ENCODE measurements at places on chromosomes 6 and 20.

- DNase-seq, result no peak
These were observed 49.1 kb downstream of the RFPL4B start for GRCh38 chr6:112396221-112396620.

- DNase-seq, result no peak
These were observed 39.2 kb downstream of the ZNF184 start for GRCh38 chr6:27433714-27434113.

DNA sequence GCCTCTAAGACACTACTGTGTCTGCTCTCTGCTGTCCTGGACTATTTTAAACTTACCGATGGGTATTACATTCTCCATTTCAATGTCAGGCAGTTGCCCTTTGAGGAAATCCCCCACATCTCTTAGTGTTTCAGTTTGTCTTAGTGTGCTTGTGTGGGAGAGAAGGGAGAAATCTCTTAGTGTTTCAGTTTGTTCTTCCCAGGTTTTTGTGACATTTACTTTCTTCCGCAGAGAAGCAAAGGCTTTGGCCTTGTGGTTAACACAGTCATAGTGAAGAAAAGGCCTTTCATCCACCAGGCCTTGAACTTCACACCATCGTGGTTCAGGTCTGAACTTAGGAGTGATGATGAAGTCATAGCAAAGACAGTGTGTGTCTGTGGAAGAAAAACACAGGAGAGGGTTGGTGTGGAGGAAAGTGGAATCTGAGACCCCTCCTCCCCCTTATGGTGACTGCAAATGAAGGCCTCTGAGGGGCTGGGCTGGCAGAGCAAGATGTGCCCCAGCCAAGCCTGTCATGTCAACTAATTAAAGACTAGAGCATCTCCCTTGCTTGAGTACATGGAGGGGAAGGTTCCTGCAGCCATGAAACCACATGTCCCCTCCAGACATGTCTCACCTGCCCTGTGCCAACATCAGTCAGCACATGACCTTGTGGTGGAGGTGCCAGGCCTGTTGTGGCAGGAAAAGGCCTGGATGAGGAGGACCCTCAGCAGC lies 23.9 kb downstream of the RAET1L start:
- DNase-seq, result no peak

- peak; percentile 9 for DNase-seq
These were observed at the start of gene RGS17 for GRCh38 chr6:153131037-153131981. Gene RGS17 (minus strand): TSS chr6:153131282. CDS start chr6:153044018, 87,264 bp downstream.

- DNase-seq, result no peak
These were observed 241.2 kb downstream of the OGFRL1 start for GRCh38 chr6:71529769-71530168.
